ENCODE measurements at places on chromosomes 4 and X.
A peak's percentile ranks its signal among the peaks of the same experiment; 100 is the strongest.

DNA sequence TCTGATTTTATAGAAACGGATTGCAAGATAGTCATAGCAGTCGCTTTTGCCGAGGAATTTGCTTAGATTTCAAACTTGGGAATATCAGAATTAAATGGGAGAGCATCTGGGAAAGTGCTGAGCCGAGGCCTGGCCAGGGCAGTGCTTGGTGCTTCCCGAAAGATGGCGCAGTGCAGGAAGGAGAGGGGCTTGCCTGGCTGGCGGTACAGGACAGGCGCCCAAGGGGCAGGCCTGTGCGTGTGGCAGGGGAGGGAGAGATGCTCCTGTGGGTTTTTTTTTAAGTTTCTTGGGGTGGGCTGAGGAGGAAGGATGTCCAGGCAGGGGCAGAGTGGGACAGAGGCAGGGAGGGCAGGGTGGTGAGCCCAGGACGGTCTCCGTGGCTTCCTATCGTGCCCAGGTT is 241.1 kb downstream of the AFAP1 start:
- no peak for DNase-seq

GRCh38 chrX:49039598-49040375 is 3.4 kb downstream of the TFE3 start:
- DNase-seq, result peak; percentile 27

- DNase-seq, result no peak
Observed at GRCh38 chrX:1751781-1752180, 136.9 kb downstream of the ASMT start.

DNA sequence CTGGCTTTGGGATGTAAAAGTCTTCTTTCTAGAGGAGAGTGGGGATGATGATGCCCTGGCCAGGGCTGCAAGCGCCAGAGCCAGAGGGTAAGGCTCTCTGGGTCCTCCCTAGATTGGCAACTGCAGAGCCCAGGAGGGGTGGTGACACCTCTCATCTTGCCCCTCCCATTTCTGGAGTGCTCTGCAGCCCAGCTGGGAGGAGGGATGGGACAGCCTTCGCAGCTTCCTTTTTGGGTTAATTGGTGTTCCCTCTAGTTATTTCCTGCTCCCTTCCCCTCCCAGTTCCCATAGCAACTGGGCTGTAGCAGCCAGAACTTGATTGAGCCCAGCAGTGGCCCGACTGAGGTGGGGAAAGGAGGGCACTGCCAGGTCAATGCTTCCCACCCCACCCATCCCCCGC is 19.2 kb downstream of the NALF2 start:
- no peak for DNase-seq

GRCh38 chrX:48579259-48579658 is 5.0 kb downstream of the RBM3 start:
- DNase-seq, result no peak

- DNase-seq, result no peak
Observed at GRCh38 chr4:8840816-8841455, 30.7 kb downstream of the HMX1 start.

- no peak for DNase-seq
Observed at GRCh38 chrX:97021680-97022079, 138.0 kb downstream of the RPA4 start.

DNA sequence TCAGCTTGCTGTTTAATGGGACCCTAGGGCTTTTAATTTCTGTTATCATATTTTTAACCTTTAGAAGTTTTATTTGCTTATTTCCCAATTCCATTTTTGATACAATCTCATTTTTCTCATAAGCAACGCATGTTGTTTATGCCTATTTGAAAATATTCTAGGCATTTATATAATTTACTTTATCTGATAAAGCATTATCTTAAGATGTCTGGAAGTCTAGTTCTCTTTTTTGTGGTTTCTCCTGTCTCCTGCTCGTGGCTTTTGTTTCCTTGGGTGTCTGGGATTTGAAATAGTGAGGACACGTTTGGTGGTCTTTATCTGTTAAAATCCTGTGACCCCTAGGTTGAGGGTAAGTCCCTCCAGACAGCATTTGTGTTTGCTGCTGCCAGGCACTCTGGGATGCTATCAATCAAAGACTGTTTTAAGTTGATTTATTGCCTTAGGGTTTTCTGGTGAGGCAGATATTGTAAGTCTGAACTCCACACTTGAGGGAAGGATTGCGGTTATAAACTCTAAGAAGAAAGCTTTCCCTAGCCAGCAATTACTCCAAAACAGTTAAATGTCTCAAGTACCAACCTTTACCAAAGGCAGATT is 208.0 kb downstream of the PRDM5 start:
- DNase-seq, result no peak

- no peak for DNase-seq
Observed at GRCh38 chr4:26050212-26050643, 136.2 kb downstream of the SMIM20 start.

DNA sequence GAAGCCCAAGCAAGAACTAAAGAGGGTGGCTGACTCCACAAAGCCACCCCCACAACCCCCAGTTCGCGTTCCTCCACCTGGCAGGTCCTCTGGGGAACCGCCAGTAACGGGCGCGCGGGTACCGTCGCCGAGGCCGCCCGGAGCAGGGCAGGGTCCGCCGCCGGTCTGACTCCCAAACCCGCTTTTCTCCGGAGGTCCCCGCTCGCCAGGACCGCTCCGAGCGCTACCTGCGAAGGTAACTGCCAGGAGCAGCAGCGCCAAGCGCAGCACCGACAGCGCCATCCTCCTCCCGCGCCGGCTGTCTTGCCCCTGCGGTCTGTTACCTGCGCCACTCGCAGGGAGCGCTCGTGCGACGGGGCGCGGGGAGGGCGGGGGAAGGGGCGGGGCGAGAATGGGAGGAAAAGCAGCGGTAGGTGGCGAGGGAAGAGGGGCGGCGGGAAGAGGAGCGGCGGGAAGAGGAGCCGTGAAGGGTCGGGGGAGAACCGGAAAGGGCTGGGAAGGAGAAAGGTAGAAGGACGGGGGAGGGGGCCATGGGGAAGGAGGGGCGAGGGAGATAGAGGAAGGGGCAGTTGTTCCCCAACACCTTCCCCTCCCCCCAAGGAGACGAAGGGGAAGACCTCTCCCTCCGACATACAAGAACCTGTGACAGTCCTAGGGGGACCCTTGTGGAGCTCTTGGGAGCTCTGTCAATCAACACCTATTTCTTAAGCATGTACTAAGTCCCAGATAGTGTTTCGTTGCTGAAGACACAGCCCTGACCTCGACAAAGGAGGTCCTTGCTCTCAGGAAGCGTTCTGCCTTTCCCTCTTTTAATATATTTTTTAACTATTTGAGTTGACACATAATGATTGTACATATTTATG is at the start of gene SPINK2:
SPINK2 (minus strand) TSS at position 321 of the 863 bp plus-strand sequence; CDS start at position 282, 39 bp downstream.
- peak; percentile 82 for DNase-seq

DNA sequence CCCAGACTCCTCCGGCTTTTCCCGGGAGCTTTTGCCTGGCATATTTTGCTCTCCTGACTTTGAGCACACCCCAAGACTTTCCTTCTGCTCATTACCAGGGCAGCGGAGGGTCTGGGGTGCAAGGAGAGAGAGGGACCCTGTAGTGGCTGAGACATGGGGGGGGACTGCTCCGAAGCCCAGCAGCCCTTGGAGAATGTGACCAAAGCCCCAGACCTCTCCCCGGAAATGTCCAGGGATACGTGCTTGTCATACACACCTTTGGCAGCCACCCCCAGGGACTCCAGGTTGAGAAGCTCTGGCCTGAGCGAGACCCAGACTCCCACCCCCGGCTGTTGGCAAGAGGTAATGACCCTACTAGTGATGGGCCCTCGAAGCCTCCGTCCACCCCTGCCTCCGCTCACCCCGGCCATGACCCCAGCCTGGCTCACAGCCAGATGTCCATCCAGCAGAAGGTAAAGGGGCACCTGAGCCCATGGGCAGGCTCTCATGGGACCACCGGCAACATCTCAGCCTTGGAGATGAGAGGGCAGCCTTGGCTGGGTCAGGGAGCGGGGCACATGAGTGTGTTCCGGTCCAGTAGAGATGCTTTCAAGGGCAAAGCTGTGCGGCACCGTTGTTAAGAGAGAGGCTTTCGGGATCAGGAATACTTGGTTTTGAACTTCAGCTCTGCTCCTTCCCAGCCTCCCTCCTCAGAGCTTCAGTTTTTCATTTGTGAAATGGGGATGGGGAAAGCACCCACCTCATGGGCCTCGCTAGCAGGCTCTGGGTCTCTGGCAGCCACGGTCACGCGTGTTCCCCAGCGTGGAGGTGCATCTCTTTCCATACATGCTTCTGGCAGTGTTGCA is 2.0 kb downstream of the PSAPL1 start:
- no peak for DNase-seq

Data from B cell (primary cell).